ENCODE measurements at places on chromosomes 7 and 10.

- no peak for DNase-seq
These were observed 584.7 kb upstream of the SORCS1 start for GRCh38 chr10:107749235-107749634.

GRCh38 chr7:68604541-68604940, 993.7 kb upstream of the AUTS2 start:
- DNase-seq: no peak

DNA sequence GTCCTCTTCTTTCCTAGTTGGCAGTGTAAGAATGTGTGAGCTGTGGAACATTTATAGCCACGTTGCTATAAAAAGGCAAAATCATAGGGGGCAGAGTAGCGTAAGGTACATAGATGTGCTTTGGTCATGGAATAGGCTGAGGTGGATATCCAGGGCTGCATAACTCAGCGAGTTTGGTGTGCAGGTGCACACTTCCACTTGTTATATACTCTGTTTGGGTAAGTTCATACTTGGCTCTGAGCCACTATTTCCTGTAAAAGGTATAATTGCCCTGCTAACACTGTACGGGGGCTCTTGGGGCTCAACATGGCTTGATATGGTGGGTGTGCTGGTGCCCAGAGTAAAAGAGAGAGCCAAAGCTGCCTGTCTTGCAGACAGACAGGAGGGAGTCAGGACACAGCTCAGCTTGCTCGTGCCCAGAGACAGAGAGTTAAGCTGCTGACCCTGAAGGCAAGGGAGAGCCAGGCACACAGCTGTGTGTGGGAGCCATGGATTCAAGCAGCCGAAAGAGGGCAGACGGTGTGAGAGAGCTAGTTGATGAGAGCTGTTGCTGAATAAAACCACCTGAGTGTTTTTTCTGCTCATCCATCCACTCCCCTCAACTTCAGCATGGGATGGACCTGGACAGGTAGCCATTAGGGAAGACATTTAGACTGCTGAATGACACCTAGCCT, 126.7 kb downstream of the DKK1 start:
- DNase-seq: no peak

- DNase-seq: no peak
These were observed 194.4 kb downstream of the CCSER2 start for GRCh38 chr10:84522612-84523462.

DNA sequence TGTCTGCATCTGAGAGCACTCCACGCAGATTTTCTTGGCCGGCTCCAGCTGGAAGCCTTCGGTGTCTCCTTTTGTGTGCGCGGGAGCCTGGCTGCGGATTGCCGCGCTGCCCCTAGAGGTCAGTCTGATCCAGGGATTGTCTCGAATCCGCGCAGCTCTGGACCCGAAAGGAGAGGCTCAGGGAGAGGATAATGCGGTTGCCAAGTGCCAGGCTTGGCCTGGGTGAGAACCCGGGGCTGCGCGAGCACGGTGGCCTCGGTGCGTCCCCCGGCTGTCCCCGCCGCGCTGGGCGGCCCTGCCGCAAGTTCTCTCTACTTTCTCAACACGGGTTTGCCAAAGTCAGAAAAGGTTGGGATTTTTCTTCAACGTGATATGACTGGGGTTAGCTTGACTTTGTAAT, 140.9 kb downstream of the ADCYAP1R1 start:
- no peak for DNase-seq

- no peak for DNase-seq
These were observed 29.2 kb upstream of the GALNTL5 start for GRCh38 chr7:151927011-151927410.
